ENCODE measurements at places on chromosomes 7 and 10.

DNA sequence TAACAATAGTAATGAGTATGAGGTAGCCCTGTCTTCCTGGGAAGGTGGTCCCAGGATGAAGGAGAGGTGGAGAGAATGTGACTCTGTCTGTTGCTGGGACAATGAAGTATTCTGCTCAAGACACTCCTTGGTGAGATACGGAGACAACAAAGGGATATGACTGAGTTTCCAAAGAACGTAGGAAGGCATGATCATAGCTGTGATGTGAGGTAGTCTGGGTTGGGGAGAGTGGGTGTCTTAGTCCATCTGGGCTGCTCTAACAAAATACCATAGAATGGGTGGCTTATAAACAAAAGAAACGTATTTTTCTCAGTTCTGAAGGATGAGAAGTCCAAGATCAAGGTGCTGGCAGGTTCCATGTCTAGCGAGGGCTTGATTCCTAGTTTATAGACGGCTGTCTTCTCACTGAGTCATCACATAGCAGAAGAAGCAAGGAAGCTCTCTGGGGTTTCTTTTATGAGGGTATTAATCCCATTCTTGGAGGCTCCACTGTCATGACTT lies 84.9 kb upstream of the RHOBTB1 start:
- DNase-seq, result no peak

GRCh38 chr7:68176974-68177373 lies 1180.3 kb downstream of the TYW1 start:
- no peak for DNase-seq

GRCh38 chr10:61000769-61001730 lies 57.1 kb upstream of the RHOBTB1 start:
- no peak for DNase-seq

DNA sequence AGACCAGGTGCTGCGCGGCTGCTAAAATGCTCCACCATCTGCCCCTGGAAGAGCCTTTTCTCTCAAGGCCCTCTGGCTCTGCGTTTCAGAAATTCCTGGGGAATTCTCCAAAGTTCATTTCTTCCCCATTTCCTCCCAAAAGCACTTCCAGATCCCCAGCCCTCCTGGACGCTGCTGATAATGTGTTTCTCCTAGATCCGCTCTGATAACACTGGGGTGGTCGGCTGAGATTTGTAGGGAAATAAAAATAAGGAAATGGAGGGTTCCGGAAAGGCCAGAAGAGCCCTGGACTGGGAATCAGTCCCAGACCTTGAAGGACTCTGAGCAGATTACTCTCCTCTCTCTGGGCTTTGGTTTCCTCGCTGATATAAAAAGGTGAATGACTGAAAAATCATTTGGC lies 28.1 kb downstream of the COL13A1 start:
- DNase-seq, result no peak

DNA sequence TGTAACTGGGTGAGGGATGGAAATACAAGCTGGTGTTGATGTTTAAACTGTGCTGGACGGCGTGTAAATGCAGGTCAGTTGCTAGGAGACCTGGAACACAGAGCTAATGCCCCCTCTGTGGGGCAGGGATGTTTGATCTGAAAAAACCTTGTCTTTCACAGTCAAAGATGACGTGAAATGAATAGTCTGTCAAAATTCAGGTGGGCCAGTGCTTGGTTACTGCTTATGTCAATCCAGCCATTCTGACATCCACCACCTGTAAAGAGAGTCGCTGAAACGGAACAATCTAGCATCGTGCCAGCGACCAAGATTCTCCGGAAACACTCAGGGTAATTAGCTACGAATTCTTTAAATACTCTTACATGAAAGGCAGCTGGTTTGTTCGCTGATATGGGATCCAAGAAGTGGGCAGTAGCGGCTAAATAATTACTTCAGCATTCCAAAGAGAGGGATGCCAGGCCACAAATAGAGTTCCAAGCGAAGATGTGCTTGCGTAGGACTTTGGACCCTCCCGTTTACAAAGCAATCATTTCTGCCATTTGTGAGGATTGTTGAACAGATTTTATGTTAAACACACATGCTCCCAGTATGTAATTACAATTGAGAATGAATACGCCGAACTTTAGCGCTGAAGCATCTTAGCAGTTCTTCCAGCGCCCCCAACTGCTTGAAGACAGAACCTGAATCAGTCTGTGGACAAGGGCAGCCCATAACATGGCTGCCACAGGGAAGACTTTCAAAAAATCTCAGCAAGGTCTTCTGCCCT lies 7.3 kb upstream of the ASB4 start:
- DNase-seq, result no peak

GRCh38 chr7:99860281-99861127 lies 16.3 kb downstream of the OR2AE1 start:
- DNase-seq, result no peak

DNA sequence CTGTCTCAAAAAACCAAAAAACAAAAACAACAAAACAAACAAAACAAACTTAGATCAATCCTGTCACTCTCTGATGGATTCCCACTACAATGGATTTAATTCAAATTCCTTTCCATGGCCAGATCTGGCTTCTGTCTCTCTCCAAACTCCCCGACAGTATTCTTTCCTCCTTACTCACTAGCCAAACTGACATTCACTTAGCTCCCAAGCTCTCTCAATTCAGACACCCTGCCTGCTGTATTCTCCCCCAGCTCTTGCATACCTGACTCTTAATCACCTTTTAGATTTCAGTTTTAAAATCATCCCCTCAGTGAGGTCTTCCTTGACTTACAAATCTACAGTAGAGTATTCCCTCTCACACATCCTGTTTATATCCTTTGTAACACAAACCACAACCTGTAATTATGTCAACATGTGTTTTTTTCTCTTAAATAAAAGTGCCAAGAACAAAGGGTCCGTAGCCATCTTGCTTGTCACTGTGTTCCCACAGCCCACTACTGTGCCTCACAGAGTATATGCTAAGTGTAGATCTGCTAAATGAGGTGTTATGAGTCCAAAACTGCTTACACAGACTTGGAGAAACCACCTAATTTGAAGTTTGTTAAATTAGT lies 14.4 kb downstream of the HERPUD2 start:
- peak; percentile 24 for DNase-seq

GRCh38 chr7:155351120-155351870 lies 53.6 kb downstream of the INSIG1 start:
- DNase-seq, result no peak

GRCh38 chr7:90483251-90483650 lies 13.8 kb downstream of the PTTG1IP2 start:
- DNase-seq, result no peak

DNA sequence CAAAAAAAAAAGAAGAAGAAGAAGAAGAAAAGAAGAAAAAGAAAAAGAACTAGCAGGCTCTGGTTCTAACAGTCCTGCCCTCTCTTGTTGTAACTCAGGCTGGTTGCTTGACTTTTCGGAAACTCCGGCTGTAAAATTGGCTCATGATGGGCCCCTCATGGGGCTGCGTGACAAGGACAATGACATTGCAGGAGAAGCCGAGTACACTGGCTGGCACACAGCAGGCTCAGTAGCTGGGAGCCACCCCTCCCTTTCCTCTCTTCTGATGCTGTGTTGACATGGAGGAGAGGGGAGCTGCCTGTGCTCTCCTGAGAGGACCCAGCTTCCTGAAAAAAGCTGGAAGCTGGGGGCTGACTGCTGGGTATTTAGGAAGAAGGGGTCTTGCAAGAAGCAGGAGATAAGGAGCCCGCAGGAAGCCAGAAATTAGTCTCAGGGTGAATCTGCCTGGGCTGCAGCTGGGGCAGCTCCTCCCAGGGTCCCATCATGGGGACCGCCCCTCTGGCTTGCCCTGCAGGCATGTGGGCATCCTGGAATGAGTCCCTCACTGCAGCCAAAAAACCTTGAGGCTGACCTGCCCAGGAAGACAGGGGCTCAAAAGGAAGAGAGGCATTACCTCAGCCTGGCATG lies 14.6 kb upstream of the GPR26 start:
- DNase-seq, result no peak

DNA sequence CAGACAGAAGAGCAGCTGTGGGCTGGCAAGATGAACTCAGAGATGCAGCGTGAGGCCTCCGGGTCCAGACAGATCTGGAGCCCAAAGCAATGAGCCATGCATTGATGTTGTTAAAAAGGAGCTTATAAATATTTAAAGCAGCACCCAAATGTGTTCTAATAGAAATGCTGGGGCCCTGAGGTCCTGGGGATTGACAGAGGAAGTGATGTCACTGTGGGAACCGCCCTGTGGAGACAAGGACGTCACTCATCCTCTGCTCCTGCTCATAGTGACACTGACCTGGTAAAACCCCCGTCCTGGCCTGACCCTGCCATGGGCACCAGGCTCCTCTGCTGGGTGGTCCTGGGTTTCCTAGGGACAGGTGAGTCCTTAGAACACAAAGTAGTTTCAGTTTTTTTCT lies 197.0 kb upstream of the PRSS58 start:
- DNase-seq, result no peak

DNA sequence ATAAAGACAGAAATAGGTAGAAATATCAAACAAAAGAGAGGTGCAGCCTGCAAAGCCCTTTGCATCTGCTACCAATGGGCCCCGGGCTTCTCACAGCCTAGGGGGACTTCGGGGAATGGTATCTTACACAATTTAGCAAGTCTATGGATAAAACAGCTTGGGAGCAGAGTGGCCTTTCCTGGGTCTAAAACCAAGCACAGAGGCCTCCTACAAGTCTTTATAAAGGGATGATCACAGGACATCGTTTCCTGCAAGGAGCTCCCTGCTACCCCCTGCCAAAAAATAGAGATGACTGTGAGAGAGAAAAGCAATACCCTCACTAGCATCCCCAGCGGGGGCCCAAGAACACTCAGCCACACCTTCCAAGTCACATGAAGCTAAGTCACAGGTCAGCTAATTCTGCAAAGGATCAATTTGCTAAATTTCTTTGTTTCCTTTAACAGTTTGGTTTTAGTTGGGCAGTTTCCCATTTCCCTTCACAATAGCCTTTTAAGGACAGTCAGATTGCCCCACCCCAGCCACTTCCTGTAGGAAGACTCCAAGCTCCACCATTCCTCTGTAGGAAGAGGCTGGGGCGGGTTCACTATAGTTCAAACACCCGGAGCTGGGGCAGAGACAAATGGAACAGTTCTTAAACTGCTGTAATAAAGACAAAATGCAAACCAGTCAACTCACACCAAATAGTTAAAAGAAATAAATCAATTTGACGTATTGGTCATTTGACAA lies 105.5 kb downstream of the SLIT1 start:
- no peak for DNase-seq

GRCh38 chr7:99944497-99945070 lies 15.2 kb upstream of the GJC3 start:
- DNase-seq, result no peak

- DNase-seq, result no peak
Observed at GRCh38 chr7:121366852-121367431, 29.2 kb downstream of the FAM3C start.

- no peak for DNase-seq
Observed at GRCh38 chr10:83212632-83213334, 926.5 kb upstream of the GHITM start.

DNA sequence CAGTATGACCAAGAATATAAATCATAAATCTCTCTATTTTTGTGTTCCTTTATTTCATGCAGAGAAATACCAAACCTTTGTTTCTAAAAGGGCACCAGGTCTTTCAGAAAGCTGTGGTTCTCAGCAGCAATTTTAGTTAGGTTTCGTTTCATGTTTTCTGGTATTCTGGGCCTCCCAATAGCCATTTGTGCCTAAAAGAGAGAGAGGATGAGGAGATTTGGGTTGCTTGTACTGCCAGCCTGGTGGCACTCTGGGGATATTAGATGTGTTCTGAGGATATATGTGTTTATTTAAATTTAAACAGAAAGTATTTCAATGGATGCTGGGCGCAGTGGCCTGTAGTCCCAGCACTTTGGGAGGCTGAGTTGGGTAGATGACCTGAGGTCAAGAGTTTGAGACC lies 471.7 kb downstream of the AUTS2 start:
- no peak for DNase-seq

- no peak for DNase-seq
Observed at GRCh38 chr7:96426027-96426426, 104.1 kb upstream of the SLC25A13 start.

DNA sequence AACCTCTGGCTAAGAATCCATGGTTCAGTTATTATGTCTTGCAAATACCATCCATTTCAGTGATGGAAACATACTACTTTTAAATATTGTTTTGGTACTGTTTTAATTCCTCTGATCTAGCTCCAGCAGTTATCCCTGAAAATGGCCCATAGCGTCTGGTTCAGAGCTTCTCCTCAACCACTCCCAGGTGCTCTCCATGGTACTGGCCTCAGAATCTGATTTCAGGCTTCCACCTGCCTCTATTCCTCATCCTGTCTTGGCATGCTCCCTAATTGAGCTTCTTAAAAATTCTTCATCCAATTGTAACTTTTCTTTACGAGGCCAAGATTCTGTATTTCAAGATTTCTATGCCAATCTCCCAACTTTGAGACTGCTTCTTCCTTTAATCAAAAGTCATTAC lies 236.3 kb downstream of the HTR7 start:
- no peak for DNase-seq

GRCh38 chr10:115989621-115990020 lies 283.4 kb downstream of the GFRA1 start:
- no peak for DNase-seq

DNA sequence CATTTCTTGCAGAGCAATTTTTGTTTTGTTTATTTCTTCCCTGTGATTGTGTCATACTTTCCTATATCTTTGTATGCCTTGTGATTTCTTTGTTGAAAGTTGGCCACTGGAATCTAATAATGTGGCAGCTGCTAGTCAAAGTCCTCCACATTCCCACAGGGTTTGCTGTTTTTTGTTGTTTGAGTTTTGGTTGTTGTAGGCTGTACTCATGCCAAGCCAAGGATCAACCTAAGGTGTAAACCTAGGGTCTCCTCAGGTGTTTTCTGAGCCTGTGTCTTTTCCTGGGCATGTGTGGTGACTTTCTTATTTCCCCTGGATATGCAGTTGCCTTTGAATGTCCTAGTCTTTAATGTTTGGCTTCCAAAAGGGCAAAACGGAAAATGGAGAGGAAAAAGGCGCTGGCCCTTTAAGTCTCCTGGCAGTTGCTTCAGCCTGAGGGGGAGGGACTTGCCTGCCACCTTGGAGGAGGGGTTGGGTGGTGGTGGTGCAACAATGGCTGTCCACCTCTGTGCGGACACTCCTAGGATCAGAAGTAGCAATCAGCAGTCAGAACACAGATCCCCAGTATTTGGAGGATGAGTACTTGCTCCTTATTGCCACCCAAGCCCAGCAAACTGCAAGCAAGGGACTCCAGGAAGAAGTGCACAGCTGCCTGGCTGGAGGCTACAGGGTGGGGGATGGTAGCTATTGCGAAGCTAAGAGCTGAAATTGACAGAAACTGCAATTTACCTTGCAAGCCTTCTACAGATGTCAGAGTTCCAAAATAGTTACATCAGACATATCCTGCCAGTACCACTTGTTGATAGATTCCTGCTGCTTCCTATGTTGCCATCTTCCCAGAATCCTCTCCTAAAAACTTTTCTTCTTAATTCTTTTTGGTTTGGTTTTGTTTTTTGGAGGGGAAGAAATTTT lies 5.6 kb upstream of the ZNF518A start:
- DNase-seq, result no peak

- DNase-seq, result no peak
Observed at GRCh38 chr10:121681997-121682687, 83.9 kb upstream of the FGFR2 start.

All from CD8-positive, alpha-beta T cell (primary cell).